ENCODE measurements at places on chromosomes 11 and 22.

- no peak for DNase-seq
These were observed 1088.9 kb upstream of the TENM4 start for GRCh38 chr11:80529726-80530125.

- DNase-seq: no peak
These were observed 1.1 kb upstream of the MYRF start for GRCh38 chr11:61751384-61751783.

- no peak for DNase-seq
These were observed 3.0 kb downstream of the GAL start for GRCh38 chr11:68687311-68687710.

- DNase-seq: no peak
These were observed 487.2 kb downstream of the MN1 start for GRCh38 chr22:27314276-27314807.

GRCh38 chr11:62614275-62614674, 1.2 kb downstream of the ROM1 start:
- no peak for DNase-seq

- no peak for DNase-seq
These were observed 91.2 kb downstream of the RPS6KA4 start for GRCh38 chr11:64450168-64450560.

DNA sequence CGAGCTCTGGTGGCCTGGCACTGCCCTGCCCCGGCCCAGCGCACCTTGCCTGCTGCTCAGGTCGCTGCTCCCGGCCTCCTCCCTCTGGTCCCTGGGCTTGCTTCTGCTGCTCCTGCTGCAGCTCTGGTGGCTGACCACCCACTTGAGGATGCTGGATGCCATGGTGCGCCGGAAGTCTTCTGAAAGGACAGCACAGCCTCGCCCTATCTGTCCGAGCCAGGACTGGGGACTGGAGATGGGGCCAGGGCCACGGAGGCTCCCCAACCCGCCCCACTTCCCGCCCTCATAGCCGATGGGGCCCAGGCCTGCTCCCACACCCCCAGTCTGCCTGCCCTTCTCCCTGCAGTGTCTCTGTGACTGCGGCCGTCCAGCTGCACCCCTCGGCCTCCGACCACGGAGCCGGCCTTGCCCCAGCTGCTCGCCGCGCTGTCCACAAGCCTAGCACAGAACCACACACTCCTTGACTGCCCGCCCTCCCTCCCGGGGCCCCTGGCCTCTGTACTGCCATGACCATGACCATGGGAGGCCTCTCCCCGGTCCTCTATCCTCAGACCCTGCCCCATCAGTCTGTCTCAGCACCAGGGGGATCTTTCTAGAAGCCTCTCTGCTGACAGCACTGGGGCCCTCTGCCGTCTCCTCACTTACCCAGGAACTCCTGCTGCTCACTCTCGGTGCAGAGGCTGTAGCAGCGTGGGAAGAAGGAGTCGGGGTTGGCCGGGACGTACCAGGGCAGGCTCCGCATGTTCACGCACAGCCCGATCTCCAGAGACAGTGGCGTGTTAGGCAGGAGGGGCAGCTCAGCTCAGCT, 12.7 kb downstream of the TTLL8 start:
- DNase-seq: no peak

DNA sequence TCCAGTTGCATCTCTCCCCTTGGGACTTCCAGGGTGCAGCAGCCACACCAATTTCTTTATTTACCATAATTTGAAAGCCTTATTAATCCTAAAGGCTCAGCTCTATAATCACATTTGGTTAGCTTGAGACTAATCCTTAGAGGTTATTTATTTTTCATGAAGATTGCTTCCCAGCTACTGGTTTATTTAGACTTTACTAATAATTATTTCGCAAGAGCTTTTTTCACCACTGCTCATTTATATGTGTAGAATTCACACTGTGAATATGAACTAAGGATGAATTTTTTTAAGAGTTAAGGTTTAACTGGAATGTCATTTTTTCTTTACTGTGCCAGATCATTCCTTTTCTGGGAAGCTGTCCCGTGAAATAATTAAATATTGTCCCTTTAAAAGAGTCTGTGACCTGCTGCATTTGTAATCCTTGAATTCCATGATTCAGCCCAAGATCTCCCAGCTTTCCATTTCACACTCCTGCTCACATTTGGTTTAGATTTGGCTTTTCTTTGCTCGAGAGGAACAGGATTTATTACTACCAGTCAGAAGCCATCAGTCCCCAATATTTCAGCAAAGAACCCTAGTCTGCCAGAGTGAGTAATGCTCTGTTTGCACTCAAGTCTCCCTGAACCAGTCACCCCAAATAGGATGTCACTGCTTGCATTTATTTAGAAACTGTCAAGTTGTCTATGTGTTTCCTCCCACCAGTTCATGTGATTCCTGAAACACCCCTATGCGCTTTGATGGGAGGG, 4.4 kb upstream of the CD44 start:
- DNase-seq: peak; percentile 77

DNA sequence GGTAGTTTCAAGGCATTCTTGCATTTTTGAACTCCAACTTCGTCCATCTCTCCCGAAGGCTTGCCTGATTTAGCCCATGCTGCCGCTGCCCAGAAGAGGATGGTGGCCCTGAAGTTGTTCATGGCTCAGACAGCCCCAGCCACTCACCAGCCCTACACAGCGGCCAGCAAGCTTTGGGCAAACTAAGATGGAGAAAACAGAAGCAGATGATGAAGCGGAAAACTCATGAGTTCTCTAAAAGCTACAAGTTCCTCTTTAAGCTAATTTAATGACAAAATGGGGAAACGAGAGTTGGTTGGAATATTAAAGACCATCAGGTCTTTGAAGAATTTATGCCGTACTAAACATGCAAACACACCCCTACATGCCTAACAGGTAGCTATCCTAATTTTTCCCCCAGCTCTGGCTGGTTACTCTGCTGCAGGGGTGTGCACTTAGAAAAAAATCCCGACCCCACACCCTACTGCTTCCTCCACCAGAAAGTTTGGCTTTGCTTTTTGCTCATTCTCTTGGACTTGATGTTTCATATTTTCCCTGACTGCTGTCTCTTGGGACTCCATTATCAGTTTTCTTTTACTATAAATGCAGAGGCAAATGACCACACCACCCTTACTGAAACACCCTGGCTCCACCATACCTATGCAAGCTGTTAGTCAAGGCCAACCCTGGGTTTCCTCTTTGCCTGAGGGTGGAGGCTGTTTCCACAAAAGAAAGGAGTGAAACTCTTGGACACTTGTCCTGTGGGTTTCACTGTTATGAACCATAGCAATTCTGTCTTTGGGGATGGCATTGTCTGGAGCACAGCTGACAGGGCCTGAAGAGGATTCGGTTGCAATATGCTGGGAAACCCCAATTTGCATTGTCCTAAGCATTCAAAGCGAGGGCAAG, at the start of gene MPEG1:
MPEG1 (minus strand) TSS at position 184 of the 888 bp plus-strand sequence; CDS start at position 122, 62 bp downstream.
- no peak for DNase-seq

- no peak for DNase-seq
These were observed 9.0 kb upstream of the COMT start for GRCh38 chr22:19932367-19933206.

DNA sequence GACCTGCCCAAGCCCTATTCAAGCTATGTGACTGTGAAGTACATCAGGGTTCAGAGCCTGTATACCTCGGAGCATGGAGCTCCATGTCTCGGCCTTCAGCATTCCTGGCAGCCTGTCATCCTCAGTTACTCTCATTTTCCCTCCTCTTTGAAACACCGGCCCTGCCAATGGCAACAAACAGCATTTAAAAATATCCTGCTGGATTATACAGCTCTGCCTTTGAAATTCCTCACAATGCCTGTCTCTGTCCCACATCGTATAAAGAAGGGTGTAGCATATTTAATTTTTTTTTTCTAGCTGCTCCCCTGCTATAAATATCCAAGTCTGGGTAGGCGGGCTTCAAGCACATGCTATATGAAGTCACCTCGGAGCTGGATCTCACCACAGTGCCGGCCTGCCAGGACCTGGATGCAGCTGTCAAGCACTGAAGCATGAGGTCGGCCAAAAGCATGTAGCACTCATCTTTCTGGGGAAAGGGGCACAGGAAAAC, 11.8 kb downstream of the ABTB2 start:
- peak; percentile 89 for DNase-seq

DNA sequence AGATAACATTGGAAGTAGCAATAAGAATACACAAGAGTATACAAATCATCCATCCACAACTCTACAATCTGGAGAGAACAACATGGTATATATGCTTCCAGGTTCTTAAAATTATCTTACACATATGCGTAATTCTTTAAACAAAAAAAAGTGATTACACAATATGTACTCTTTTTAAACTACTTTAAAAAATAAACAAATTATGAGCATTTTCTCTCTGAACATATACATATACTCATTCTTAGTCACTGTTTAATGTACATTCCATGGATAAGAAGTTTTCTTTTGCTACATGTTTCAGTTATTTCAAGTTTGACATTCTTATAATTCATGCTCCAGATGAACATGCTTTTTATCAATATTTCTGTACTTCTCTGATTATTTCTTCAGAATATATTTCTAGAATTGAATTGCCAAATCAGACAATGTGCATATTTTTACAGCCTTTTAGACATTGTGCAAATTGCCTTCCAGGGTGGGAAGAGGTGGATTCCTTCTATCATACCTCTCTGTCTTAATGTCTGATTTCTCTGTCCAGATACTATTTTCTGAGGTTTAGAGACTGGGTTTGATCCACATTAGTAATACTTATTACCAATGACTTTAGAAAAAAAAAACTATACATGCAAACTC, 551.6 kb downstream of the METTL15 start:
- DNase-seq: no peak

DNA sequence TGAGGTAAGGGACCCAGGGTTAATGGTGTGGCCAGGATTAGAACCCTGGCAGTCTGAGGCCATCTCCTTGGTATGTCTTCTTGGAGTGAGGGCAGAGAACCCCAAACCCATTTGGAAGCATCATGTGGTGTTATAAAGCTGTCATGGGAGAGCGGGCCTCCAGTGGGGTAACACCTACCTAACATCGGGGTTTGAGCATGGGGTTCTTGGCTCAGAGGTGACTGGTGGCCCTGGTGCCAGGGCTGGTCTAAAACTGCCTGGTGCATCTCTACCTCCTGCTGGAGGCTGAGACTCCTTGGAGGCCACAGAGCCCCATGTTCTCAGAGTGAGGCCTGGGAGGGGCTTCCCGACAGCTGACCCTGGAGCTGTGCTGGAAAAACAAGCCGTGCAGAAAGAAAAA, 4.5 kb downstream of the PRDM11 start:
- DNase-seq: no peak

- no peak for DNase-seq
These were observed 49.9 kb downstream of the KIAA1671 start for GRCh38 chr22:25002241-25002985.

DNA sequence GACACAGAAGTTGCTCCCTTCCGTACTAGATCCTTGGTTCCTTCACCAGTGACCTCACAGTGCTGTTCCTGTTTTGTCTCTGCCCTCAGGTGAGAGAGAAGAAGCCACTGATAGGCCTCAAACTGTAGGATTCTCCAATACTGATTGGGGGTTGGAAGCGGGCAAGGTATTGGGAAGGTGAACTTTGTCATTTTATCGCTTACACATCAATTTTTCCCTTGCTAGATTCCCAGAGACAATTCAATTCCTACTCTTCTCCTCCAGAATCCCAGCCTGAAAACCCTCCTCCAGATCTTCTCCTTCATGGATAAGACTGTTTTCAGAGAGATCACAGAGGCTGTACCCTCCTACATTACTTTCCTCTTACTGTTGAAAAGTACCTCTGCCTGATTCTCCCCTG, 9.4 kb upstream of the OR2D3 start:
- no peak for DNase-seq

DNA sequence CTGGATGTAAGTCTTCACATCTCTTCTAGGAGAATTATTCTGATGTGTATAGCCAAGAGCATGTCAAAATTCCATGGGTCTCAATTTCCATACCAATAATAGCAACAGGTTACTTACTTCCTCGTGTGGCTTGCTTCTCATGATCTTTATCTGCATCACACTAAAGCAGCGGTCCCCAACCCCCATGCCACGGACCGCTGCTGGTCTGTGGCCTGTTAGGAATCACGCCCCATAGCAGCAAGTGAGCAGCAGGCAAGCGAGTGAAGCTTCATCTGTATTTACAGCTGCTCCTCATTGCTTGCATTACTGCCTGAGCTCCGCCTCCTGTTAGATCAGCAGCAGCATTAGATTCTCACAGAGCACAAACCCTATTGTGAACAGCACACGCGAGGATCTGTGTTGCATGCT, 28.9 kb upstream of the SLC25A1 start:
- no peak for DNase-seq

DNA sequence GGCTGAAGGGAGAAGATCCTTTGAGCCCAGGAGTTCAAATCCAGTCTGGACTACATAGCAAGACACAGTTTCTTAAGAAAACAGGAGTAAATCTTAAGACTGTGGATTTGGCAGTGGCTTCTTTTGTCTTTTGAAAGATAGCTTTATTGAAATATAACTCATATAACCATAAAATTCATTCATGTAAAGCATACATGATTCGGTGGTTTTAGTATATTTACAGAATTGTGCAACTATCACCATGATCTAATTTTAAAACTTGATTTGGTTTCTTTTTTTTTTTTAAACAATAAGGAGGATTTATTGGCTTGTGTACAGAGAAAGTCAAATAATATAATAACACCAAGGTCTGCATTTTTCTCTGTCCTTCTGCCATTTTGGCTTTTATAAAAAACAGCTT, 23.1 kb upstream of the PSMA1 start:
- no peak for DNase-seq

DNA sequence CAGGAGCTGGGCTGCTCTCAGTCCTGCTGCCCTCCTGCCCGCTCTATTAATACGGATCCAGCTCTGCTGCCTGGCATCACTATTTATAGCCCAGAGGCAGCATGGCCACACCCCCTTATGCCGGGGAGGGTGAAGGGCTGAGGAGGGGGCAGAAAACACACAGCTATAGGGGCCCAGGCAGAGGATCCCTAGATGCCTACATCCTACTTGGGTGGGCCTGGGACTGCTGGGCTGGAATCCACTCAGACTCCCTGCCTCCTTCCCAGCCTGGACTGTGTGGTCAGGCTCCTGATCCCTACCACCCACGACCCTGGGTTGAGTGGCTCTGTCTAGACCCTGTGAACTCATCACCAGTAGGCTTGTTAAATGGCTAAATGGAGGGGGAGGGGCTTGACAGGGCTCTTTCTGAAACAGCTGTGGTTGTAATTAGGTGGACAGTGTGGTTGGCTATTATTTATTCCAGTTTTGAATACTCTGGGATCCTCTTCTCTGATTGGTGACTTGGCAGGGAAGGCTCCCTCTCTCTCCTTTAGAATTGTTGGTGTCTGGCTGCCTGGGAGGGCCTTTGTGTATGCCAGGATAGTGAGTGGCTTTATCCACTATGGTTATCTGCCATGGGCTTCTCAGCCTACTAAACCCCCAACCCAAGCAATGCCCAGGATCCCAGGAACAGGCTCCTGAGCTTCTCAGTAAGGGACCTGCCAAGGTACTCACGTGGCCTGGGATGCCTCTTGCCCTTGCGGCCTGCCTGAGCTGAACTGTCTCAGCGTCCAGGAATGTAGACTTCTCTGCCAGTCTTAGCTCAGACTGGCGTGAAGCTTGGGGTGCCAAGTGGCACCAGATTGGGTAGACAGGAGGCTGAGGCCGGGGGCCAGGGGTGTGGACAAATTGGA, 15.2 kb downstream of the PHLDB1 start:
- peak; percentile 69 for DNase-seq
